ENCODE measurements at places on chromosomes 16 and 17.

GRCh38 chr16:767743-768235 lies 7.3 kb downstream of the MSLN start:
- DNase-seq = no peak

DNA sequence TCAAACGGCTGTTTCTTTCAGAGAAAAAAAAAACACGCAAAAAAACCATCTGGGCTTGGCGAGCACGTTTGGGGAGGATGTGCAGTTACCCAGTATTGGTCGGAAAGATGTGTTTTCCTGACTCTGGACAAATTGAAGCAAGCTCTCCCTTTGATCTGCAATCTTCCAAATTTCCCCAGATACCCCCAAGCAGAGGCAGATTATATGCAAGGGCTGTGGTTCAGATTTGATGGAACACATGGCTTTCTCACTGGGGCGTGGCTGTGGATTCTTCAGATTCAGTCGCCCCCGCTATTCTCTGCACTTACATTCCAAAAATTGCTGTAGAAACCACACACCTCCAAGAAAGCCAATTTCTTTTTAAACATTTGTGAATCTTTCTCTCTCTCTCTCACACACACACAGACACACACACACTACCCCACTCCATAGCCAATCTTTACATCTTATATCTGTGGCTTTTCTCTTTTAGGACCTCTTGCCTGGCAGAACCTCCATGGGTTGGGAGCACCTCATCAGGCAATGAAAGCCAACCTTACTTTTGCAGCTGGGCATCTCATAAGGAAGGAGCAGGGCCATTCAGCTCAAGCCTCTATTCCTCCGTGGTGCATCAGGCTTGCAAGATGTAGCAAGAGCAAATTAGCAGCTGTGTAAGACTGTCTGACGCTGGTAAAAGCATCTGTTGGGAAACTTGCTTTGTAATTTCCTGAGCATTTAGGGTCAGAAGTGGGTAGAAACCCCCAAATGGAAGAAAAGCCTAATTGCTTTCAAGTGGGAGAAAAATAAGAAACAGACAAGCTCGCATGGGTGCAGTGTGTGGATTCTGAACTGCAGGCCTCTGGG lies 103.9 kb upstream of the FAM20A start:
- DNase-seq = peak; percentile 72

- DNase-seq = peak; percentile 96
Measured at GRCh38 chr17:68381076-68381900, 76.0 kb downstream of the WIPI1 start.

- no peak for DNase-seq
Measured at GRCh38 chr16:46894036-46894672, 10.0 kb downstream of the GPT2 start.

- DNase-seq = no peak
Measured at GRCh38 chr16:4273858-4274311, 1.1 kb upstream of the TFAP4 start.

- DNase-seq = no peak
Measured at GRCh38 chr17:74394275-74394950, 27.1 kb downstream of the GPR142 start.

GRCh38 chr17:72534776-72535175 lies 414.0 kb downstream of the SOX9 start:
- no peak for DNase-seq

GRCh38 chr17:13561606-13562270 lies 40.0 kb downstream of the HS3ST3A1 start:
- peak; percentile 27 for DNase-seq

DNA sequence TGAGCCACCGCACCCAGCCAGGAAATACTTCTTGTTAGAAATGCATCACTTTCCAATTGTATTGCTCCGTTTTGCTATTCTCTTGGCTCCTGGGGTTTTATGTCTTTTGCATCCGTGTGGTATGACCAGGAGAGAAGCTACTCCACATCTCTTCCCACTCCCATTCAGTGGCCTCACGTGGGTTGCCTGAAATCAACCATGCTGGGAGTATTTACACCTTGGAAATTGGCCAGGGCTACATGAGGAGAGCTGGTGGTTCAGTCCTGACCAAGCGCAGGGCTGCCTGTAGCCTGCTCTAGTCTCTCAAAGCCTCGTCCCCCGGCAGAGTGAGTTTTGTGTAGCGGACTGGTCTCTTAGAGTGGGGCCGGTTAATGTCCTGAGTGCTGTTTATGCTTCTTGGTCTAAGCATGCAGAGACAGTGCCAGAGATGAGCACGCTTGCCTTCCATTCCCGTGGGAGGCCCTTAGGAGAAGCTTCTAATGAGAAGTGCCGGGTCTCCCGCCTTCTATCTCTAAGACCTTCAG lies 3.8 kb downstream of the WFDC1 start:
- DNase-seq = no peak

DNA sequence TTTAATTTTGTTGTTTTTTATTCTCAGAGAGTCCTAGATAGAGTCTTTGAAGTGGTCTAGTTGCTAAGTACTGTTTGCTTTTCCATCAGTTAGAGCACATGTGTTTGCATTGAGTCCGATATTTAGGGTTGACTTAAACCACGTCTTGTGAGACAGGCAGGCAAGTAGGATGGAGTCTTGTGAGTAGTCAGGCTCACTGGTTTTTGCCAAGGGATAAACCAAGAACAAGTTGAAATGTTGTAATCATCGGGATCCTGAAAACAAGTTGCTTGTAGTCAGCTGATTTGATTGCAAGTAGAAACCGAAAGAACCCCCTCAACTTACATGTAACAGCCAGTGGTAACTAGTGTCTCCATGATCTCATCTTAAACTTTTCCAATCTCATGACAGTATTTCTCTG lies 17.2 kb downstream of the ATP6V0A1 start:
- no peak for DNase-seq

GRCh38 chr17:73637866-73638265 lies 6.4 kb downstream of the SDK2 start:
- DNase-seq = no peak

DNA sequence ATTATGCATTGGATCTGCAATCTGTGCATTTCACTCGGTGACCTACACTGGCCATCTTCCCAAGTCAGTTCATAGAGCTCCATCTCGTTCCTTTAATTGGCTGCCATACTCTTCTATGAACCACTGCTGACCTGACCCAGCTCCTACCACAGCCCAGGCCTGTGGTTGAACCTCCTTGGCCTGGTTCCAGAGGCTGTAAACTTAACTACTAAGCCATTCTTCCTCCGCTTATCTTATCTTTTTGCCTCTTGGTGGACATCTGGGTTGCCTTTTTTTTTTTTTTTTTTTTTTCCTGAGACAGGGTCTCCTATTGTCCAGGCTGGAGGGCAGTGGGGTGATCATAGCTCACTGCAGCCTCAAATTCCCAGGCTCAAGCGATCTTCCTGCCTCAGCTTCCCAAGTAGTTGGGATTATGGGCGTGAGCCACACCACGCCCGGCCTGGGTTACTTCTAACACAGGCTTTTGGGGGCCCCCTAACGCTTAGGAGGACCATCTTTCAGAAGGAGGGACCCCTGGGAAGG lies 18.3 kb downstream of the COQ7 start:
- DNase-seq = no peak
